Heart right ventricle (tissue), 16 donors: ENCODE measurements at places on chromosomes 5 and 9. TPM values are rescaled to one million over a fixed set of nuclear protein-coding genes. Genes with fewer than 3 reads are reported as not detected.

Gene FOXD4L4
- not detected for polyA plus RNA-seq

Gene EGFLAM
- polyA plus RNA-seq = 14.8 TPM

Gene CYSRT1
- polyA plus RNA-seq = 0.59 TPM

Gene FAM200C
- 8.6 TPM for polyA plus RNA-seq

Gene MYOT
- polyA plus RNA-seq = 6.4 TPM

Gene OBP2B
- not detected for polyA plus RNA-seq

Gene ANKRD55
- 0.01 TPM for polyA plus RNA-seq
